RCC 7860 (cell line): ENCODE measurements at places on chromosomes 11 and 22.

DNA sequence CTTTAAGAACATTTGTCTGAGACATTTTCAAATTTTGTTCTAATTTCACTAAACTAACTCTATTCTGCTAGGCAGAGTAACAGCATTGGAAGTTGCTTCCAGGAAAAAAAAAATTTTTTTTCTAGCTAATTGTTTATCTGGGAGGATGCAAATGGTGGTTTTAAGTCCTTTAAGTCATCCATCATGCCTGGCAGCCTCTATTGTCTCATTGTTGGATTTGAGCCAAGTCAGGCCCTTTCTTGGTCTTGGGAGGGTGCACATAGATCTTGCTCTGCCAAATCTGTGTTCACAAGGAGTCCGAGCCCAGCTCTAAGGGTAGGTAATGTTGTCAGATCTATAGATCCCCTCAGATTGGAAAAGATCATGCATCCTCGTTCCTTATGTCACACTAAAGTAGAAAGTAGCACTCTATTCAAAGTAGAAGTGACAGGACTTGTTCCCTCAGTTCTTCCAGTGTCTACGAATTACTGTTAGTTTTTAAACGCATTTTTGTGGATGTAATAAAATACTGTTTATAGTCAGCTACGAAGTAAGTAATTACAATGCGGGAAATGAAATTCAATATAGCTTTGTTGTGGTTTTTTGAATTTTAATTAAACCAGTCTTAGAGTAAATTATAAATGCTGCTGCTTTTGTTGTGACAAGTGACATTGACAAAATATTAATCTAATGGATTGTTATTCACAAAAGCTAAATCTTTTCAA, 166.0 kb upstream of the RASSF10 start:
- DNase-seq = peak; percentile 57

DNA sequence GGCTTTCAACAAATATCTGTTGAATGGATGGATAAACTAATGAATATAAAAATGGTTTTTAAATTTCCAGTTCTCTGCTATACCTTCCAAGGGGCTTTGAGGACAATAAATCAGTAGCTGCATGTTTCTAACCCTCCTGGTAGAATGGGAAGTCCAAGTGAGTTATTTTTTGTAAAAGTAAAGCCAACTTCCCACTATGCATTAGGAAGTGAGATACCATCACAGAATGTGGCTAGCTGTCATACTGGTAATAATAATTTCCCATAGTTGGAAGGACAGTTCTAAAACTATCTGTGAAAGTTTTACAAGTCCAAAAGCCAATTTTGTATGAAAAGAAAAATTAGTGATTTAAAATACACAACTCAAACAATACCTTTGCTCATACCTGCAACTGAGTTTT, 50.0 kb downstream of the TMEM123 start:
- DNase-seq = no peak

GRCh38 chr11:1008001-1008802, 28.3 kb downstream of the MUC6 start:
- DNase-seq = no peak

GRCh38 chr11:111101881-111102280, 143.6 kb upstream of the POU2AF2 start:
- DNase-seq = no peak

DNA sequence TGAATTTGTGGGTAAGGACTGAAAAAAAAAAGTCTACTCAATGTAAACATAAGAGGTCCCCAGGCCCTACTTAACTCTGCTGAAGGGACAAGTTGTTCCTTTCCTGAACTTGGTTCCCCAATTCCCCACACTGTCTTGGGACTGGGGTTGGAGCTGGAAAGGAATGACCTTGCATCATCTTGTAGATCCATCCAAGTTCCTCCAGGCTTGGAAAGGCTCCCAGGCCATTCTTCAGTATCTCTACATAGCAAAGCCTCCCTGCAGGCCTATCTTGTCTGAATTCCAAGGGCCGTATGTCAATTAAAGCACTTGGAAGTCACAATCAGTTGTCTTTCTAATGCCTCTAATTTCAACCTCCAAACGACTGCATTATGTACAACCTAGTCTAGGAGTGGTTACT, 361.2 kb downstream of the TMEM135 start:
- no peak for DNase-seq

- no peak for DNase-seq
Measured at GRCh38 chr22:29801153-29801552, 34.0 kb downstream of the UQCR10 start.

DNA sequence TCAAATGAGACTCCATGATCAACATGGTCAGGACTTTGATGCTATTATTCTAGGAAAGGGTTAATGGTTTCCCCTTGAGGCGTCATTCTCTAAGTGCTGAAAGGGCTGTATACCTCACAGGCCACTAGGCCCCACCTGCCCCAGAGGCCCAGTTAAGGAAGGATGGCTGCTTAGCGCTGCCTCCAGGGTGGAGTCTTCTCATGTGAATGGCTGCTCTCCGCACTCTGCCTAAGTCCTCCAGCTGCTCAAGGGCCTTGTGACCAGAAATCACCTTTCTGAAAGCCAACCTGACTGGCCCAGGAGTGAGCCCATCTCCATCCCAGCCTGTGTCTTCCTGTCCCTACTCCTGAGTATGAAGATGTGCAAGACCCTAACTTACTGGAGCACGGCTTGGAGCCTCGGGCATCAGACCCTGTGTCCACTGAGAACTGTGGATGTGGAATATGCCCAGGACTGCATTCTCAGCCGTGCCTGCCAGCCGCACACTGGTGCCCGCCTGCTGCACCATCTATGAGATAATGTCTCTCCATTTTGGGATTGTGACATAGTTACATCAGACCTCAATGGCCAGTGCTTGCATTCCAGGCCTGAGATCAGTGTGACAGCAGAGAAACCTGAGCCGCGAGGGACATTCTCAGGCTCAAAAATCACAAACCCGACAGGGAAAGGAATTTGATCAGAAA, 51.0 kb downstream of the SNX19 start:
- DNase-seq = no peak

DNA sequence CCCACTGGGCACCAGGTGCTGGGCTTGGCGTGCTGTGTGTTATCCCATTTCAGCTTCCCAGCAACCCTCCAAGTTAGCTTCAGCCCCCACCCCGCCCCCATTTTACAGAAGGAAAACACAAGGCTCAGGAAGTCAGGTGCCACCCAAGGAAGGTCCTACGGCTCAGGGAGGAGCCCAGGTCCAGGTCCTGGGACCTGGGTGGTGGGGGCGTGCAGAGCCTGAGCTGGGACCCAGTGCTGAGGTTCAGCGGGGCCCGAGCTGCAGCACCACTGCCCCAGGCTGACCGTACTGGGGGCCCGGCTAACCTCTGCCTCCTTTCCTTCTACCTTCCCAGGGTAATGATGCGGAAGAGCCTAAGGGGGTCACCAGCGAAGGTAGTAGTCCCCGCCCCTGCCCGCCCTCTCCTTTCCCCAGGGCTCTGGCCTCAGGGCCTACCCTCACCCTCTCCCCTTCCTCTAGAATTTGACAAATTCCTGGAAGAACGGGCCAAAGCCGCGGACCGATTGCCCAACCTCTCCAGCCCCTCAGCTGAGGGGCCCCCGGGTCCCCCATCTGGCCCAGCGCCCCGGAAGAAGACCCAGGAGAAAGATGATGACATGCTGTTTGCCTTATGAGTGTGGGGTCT, 34.2 kb upstream of the HMOX1 start:
- DNase-seq = no peak

DNA sequence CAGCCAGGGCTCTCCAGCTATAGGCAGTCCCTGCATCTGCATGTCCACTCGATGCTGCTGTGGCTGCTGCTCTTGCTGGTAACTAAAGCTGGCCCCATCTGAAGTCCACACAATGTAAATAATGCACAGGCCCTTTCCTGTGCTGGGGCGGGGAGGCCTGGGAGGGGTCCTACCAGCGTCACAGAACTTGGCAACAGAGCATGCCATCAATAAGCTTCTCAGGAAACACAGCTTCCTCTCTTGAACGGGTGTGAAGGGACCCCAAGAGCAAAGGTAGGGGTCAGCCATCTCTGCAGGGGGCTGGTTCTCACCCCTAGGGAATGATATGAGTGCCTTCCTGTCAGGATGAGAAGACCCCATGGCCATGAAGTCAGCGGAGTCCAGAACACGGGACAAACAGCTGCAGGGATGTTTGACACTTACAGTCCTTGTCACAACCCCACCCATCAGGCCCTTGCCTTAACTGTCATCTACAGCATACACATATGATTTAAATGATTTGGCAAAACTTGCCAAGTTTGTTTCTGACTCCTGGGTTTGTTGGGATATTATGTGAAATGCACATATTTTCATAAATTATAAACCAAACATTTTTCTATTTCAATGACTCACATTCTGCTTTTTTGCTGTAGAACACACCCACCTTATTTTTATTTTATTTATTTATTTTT, 39.1 kb upstream of the LYVE1 start:
- no peak for DNase-seq

- DNase-seq = peak; percentile 7
Measured at GRCh38 chr11:30992513-30992849, 377.1 kb downstream of the DCDC1 start.

- DNase-seq = no peak
Measured at GRCh38 chr11:95338430-95338991, 107.5 kb upstream of the SESN3 start.

DNA sequence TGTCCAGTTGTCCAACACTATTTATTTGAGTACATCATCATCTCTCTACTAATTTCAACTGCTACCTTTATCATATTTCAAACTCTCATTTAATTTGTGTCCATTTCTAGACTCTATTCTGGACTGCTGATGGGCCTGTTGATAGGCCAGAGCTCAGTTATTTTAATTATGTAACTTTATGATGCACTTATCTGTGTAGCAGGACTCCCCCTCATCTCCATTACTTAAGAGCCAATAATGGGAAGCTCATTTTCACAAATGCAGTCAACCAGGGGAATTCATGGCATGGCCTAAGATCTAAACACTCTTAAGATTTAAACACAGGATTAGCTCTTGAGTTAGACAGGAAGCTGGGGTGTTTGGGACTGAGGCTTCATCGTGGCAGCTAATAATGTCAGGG, 21.4 kb downstream of the KCNQ1OT1 start:
- DNase-seq = no peak

DNA sequence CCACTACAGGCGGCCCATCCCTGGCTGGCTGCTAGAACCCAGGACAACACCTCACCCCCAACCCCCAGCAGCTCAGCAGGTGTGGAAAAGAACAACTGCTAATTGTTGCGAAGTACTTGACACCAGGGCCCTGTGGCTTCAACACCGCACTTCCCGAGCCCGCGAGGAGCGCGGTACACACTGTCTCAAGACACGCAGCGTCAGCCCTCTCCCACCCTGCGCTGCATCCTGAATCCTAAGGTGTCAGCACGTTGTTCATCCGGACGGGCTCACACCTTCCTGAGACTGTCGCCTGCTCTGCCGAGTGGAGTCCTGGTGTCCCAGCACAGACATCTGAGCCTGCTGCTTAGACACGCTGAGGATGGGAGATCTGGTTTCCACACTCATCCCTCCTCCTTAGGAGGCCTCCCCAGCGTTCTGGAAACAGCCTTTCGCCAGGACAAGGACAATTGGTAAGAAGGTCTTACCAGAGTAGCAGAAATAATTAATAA, 1336.2 kb downstream of the BRD1 start:
- no peak for DNase-seq

DNA sequence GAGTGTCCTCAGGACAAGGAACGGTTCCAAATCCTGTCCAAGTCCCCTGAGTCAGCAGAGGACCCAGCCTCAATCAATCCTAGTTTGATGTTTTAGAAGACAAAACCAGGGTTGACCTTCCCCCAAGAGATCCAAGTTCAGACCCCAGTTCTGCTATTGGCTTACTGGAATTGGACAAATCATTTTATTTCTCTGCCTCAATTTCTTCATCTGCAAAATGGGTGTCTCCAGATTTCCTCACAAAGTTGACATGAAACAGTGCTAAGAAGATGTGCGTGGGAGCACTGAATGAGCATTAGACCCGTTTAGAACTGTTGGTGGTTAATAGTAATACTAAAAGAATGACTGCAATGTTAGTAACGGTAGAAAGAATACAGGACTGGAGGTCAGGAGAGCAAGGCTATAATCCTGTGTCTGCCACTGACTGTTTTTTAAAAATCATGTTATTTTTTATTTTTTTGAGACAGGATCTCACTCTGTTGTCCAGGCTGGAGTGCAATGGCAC, 32.8 kb upstream of the SCUBE1 start:
- DNase-seq = no peak

DNA sequence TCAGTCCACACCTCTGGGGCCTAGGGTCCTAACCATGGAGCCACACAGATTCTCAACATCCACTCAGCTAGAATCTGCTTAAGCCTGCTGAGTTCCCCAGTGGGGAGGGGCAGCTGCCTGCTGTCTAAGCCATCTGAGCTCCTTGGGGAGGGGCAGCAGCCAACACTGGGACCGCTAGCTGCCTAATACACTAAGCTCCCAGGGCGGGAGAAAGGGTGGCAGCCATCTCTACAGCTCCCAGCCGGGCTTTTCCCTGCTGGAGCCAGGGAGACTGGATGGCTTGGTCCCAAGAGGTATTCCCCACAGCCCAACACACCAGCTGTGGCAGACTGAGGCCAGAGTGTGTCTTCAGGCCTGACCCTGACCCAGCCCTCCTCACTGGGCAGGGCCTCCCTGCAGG, 217.3 kb upstream of the TMEM45B start:
- no peak for DNase-seq

GRCh38 chr11:37391615-37392014, 793.6 kb upstream of the RAG2 start:
- DNase-seq = no peak

DNA sequence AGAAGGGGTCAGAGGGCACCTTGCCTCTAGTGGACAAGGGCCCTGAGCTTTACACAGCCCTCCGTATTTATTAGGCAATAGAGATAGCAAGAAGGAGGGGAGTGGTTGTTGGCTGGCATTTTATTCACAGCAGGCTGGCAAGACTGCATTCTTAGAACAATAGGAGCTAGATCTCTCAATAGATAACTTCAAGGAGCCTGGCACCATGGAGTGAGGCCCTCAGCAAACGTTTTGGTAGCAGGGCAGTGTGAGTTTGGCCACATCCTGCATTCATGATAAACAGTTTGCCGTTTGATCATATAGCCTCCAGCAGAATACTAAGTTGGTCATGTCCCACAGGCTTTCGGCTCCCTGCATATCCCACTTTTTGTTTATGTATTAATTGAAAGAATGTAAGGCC, 31.6 kb downstream of the OR10A6 start:
- DNase-seq = no peak

- DNase-seq = no peak
Measured at GRCh38 chr11:34006876-34007275, 44.7 kb upstream of the CAPRIN1 start.

- no peak for DNase-seq
Measured at GRCh38 chr11:128400382-128401203, 186.8 kb downstream of the ETS1 start.

- DNase-seq = no peak
Measured at GRCh38 chr11:35641171-35641897, 21.2 kb upstream of the TRIM44 start.

DNA sequence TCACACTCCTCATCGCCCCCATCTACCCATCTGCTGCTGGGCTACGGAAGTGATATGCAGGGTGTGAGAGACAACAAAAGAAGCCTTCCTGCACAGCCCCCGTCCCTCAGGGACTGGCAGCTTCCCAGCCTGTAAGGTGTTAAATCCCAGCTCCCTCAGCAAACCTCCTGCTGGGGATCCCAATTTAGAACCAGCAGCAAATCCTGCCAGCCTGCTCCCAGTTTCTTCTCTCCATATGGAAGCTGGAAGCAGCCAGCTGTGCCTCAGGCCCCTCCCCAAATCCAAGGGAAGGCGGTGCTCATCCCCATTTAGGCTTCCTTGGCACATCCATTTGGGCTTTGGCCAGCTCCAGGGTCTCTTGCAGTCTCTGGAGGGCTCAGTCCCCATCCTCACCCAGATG, 47.5 kb downstream of the PAMR1 start:
- DNase-seq = no peak

GRCh38 chr11:65593518-65594414, 1.8 kb downstream of the KCNK7 start:
- DNase-seq = no peak
